ENCODE measurements at places on chromosomes 4 and X. TPM values are rescaled to one million over a fixed set of nuclear protein-coding genes. Genes with fewer than 3 reads are reported as not detected.

The IL2RG gene
- total RNA-seq: not detected

DNA sequence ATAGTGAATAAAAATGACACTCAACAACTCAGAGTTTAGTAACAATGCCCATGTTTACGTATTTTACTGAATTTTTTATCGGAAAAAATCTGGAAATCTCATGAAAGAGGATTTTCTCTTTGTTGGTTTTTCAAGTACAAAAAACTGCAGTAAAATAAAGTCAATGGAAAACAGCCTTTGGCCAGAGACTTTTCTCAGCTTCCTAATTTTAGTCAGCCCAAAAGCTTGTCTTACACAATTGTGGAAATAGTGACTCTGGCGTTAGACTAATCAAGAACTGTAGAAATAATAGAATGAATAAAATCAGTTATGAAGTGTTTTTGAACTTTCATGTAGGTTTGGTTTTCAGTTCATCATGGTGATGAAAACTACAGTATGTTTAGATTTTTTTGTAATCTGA, 234.7 kb downstream of the DKK2 start:
- DNase-seq: no peak

The SPANXA1 gene
- not detected for total RNA-seq

- DNase-seq: no peak
Observed at GRCh38 chr4:52625216-52625615, 33.9 kb downstream of the USP46 start.

DNA sequence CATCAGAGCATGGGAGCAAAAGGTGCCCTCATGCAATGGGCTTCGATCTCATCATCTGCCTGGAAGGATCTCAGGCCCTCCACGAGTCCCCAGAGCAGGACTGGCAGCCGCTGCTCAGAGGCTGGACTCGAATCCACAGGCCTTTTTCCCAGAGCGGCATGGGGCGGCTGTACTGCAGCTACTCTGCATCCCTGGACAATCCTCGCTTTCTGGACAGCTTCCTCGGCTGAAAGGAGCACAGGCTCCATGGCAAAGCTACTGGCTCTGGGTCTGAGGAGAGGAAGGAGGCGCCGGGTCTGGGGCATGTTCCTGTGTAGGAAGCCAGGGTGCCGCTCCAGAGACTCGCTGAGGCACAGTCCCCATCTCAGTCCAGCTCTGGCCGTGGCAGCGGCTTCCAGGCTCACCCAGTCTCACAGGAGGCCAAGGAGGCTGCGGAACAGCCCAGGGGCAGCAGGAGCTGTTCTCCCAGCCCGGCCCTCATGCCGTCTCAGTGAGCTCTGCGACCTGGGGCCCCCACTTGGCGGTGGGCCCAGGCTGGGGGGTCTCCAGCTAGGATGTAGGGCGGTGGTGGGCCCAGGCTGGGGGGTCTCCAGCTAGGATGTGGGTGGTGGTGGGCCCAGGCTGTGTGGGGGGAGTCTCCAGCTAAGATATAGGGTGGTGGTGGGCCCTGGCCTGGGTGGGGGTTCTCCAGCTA, 2.7 kb upstream of the SPON2 start:
- no peak for DNase-seq

- DNase-seq: peak; percentile 83
Observed at GRCh38 chr4:145734576-145735346, 54.8 kb downstream of the C4orf51 start.

- DNase-seq: no peak
Observed at GRCh38 chrX:114964374-114964773, 53.0 kb downstream of the IL13RA2 start.

DNA sequence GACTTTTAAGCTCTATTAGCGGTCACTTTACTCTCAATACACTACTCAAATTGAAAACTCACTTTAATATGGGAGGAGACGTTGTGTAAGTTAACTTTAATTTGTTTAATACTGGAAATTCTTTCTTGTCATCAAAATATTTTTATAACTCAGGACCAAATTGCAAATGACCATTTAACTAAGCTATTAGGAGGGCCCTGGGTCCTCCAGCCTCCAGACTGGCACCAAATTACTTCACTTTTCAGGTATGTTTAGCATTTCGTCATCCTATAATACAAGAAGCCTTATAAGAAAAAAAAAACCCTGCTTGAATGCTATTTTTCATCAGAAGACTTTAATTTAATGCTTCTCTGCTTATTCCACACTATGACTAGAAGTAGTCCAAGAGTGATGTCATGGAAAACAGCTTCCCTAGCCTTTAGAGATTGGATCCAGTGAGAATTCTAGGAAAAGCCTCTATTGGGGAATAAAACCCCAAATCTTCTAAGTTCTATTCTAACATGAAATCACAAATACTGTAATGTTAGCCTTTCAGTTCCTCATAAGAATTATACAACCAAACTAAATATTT, 6.6 kb downstream of the KLHL15 start:
- no peak for DNase-seq

The RASGEF1B gene
- total RNA-seq: 0.10 TPM

The ZNF280C gene
- total RNA-seq: 4.5 TPM

The HSFX3 gene
- total RNA-seq: not detected

The TEX11 gene
- not detected for total RNA-seq

GRCh38 chr4:137576446-137576845, 44.2 kb upstream of the PCDH18 start:
- DNase-seq: no peak

The ATP2B3 gene
- not detected for total RNA-seq

The POLN gene
- 2.1 TPM for total RNA-seq
